Endothelial cell of umbilical vein (primary cell): ENCODE measurements at places on chromosomes 12 and 14. TPM values are rescaled to one million over a fixed set of nuclear protein-coding genes. Genes with fewer than 3 reads are reported as not detected.

DNA sequence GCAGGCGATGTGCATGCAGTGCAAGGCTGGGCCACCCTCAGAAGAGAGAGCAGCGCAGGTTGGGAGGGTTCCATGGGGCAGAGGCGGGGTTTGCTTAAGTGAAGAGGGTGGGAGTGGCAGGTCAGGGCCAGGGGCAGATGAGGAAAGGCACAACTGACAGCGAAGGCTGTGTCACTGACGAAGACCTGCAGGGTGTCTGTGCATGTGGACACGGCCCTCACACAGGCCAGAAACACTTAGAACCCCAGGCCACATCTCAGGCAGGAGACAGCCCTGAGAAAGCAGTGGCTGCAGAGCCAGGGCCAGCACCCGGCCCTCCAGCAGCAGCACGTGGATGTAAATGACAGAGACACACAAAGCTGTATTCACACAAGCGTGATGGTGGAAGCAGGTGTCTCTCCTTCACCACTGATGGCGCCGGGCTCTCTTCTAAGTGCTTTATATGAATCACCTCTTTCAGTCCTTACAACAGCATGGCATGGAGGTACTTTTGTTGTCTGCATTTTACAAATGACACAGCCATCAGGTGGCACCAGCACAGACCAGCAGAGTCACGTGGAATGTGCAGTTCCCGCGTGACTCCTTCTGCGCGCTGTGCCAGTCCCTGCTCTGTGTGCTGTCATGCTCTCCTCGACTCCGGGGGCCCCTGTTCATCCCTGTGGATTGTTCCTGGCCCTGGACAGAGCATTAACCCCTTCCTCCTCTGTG is 54.6 kb downstream of the TSPAN11 start:
- no peak for DNase-seq
- no peaks in the 10 kb centered on the region for H3K36me3 ChIP-seq
- H3K4me1 ChIP-seq, result no peaks in the 10 kb centered on the region
- H3K27me3 ChIP-seq, result no peaks in the 10 kb centered on the region
- no peak overlapping the region for H3K27ac ChIP-seq

The CLEC2A gene
- not detected in 2 replicates for total RNA-seq

The KRT78 gene
- total RNA-seq, result not detected in 2 replicates

GRCh38 chr12:77116277-77116676 is 50.9 kb upstream of the E2F7 start:
- no peak overlapping the region for H3K4me3 ChIP-seq
- peak overlapping the region; percentile 15 for H3K27ac ChIP-seq
- DNase-seq, result peak; percentile 53
- H3K4me1 ChIP-seq, result peaks cover 52% of the 10 kb centered on the region
- H3K36me3 ChIP-seq, result no peaks in the 10 kb centered on the region

DNA sequence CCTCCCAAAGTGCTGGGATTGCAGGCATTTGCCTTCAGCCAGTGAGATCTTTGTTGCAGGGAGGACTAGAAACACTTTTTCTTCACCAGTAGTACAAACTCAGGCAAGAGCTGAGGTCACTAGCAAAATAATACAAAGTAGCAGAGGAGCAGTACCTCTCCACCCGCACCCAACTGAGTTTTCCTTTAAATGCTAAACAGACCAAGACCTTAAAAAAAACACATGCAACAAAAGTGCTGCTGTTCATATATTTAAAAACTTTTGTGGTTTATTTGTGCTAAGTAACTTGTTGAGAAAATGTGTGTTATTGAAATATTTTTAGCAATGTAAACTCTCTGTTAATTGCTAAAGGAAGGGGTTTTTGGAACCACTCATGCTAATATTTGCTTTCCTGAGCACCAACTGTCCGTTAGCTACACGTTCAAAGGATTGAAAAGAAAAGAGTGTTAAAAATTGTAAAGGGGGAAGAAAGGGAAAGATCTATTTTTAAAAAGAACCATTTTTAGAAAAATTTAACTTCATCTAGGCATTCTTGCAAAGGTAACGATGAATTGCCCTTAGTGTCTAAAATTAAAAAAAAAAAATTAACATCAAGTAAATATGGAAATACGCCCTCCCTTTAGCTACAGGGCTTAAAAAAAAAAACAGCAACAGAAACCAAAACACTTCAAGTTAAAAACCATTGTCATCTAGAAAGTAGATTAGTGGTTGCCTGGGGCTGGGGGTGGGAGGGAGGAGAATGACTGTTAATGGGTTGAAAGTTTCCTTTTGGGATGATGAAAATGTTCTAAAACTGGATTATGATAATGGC is 114.0 kb upstream of the KRAS start:
- H3K27ac ChIP-seq, result no peak overlapping the region
- no peak for DNase-seq
- no peak overlapping the region for H3K4me3 ChIP-seq
- no peaks in the 10 kb centered on the region for H3K36me3 ChIP-seq

DNA sequence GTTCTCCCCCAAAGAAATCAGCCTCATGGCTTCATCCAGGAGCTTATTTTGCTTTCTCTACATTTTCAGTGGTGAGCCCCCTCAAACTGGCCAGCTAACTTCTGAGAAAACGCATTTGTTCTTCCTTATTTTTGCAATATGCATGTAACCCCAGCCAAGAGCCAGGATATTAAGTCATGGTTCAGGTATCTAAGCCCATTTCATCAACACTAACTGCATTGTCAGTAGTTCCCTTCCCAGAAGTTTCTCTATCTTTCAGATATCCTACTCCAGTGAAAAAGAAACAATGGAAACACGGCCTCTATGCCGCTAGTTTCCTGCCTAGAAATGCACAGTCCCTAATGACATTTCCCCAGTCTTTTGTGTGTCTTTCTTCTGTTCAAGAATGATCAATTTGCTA is 102.8 kb upstream of the RASSF8 start:
- H3K36me3 ChIP-seq, result no peaks in the 10 kb centered on the region
- H3K27ac ChIP-seq, result peak overlapping the region; percentile 15
- peak; percentile 92 for DNase-seq
- peaks cover 6% of the 10 kb centered on the region for H3K4me1 ChIP-seq

DNA sequence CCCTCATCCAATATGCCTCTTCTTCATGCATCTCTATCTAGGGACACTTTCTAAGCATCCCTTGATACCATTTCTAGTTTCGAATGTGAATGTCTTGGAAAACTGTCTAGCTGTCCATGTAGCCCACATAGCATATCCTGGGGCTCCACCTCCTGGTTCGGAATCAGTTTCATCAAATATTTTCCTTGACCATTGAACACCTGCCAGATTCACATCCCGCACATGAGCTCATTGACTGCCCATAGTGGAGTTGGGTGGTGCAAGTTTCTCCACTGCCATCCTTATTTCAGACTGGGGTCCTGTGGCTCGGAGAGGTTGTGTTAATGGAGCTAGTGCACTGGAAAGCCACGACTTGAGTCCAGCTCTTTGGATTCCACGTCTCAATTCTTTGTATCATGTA is 58.6 kb upstream of the TMEM263 start:
- H3K36me3 ChIP-seq, result no peaks in the 10 kb centered on the region
- no peak overlapping the region for H3K4me3 ChIP-seq
- H3K4me1 ChIP-seq, result no peaks in the 10 kb centered on the region
- peak; percentile 13 for DNase-seq
- peaks cover 8% of the 10 kb centered on the region for H3K27me3 ChIP-seq

GRCh38 chr12:53159195-53159839 is 21.2 kb upstream of the ZNF740 start:
- no peaks in the 10 kb centered on the region for H3K36me3 ChIP-seq
- H3K27me3 ChIP-seq, result no peaks in the 10 kb centered on the region
- H3K27ac ChIP-seq, result no peak overlapping the region
- H3K4me3 ChIP-seq, result no peak overlapping the region
- peak; percentile 66 for DNase-seq

DNA sequence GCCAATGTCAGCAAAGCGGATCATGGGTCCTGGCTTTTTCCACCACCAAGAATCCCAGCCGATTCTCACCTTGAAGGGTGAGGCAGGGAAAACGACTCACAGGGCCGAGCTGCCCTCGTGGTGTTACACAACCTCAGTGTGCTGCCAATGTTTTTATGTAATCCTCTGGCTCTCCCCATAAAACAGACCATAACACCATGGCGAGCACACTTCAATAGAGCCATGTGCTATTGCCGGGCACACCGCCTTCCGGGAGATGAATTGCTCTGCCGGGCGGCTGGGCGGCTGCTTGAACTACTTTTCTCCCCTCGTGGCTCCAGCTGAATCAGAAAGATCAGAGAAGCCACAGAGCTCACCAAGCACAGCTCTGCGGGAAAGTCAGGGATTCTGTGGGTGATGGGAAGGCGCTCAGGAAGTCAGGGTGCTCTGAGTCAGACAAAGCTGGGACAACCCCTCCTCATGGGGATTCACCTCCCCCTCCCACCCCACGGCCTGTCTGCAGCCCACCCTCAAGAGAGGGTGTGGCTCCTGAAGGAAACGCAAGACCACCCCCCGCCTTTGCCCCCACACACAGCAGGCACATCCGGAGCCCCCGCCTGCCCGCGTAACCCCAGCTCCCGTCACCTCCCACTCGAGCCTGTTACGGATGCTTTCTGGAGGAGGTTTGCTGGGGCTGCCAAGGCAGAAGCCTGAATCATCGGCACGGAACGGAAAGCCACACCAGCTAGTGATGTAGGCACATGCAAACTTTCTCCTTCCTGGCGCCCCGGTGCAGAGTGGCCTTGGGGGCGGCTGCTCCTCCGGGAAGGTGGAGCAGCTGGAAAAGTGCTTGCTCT is 1.8 kb downstream of the GALNT9 start:
- peaks cover 2% of the 10 kb centered on the region for H3K27me3 ChIP-seq
- no peak overlapping the region for H3K4me3 ChIP-seq
- no peak overlapping the region for H3K27ac ChIP-seq

The NELL2 gene
- total RNA-seq, result 0.49 and 0.62 TPM in 2 replicates

- H3K4me3 ChIP-seq, result no peak overlapping the region
- H3K36me3 ChIP-seq, result no peaks in the 10 kb centered on the region
- H3K4me1 ChIP-seq, result no peaks in the 10 kb centered on the region
Observed at GRCh38 chr12:131444220-131445164, 266.4 kb upstream of the SFSWAP start.

The RAB3IP gene
- total RNA-seq, result 12.1 and 13.3 TPM in 2 replicates

The CCDC177 gene
- total RNA-seq, result not detected in 2 replicates

DNA sequence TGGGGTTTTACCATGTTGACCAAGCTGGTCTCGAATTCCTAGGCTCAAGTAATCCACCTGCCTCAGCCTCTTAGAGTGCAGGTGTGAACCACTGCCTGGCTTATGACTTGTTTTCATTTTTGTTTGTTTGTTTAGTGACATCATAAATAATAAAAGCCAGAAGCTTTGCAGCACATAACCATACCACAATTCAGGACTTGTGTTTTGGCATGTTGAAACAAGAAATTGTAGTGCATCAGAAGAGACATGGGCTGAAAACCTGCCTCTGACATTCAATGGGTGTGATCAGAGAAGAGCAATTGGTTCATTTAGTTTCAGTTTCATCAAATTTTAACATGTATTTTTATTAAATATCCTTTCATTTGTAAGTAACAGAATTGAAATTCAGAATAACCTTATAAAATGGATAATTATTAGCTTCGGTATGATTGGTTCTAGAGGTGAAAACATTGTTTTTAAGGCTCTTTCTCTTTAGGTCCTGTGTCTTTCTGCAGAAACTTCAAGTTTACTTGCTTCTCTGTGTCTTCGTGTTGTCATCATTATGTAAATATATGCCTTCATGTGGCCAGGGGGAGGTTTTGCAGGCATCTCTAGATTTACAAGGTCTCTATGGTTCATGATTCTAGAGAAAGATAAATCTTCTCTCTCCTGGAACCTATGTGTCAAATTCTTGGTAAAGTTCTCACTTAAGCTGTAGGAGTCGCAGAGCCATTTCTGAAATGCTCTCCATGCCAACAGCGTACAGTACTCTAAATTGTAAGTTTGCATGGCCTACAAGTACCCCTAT is 312.0 kb downstream of the KCNC2 start:
- no peaks in the 10 kb centered on the region for H3K4me1 ChIP-seq
- no peaks in the 10 kb centered on the region for H3K27me3 ChIP-seq
- H3K27ac ChIP-seq, result no peak overlapping the region
- no peak for DNase-seq
- H3K4me3 ChIP-seq, result no peak overlapping the region

- H3K27me3 ChIP-seq, result no peaks in the 10 kb centered on the region
- H3K27ac ChIP-seq, result no peak overlapping the region
- H3K4me3 ChIP-seq, result no peak overlapping the region
- H3K4me1 ChIP-seq, result no peaks in the 10 kb centered on the region
Observed at GRCh38 chr14:28245216-28245615, 521.4 kb upstream of the FOXG1 start.

DNA sequence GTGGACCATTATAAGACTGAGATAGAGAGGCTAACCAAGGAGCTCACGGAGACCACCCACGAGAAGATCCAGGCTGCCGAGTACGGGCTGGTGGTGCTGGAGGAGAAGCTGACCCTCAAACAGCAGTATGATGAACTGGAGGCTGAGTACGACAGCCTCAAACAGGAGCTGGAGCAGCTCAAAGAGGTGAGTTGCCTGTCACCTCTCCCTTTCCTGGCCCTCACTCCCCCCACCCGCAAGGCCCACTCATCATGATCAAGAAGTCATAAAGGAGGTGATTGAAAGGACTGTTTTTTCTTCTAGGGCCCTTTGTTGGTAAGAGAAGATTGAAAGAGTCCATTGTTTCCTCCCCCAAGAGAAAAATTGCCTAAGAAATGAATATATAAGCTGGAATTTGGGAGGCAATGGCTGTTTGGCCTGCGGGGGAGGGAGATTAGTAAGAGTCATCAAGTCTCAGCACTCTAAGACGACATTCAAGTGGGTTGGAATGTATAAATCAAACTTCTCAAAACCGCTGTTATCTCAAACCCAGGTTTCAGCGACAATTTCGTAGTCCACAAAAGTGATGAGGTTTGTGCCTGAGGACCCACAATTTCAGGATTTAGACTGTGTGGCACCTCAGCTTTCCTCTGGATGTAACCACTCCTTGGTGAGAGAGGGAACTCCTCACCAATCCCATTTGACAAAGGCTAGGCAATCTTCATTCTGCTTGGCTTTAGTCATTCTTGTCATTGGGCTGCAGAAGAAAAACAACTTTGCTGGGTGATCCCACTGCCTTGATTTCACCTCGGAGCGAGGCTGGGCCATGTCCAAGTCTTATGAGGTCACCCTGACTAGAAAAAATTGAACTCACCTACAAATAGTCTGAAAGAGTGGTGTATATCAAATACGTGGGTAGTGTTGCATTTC is 966 bp downstream of the BICD1 start:
- H3K27me3 ChIP-seq, result no peaks in the 10 kb centered on the region
- peak overlapping the region; percentile 69 for H3K27ac ChIP-seq
- peaks cover 14% of the 10 kb centered on the region for H3K4me1 ChIP-seq
- peak; percentile 78 for DNase-seq

The ARMH4 gene
- 2.3 and 3.0 TPM in 2 replicates for total RNA-seq

- H3K27me3 ChIP-seq, result no peaks in the 10 kb centered on the region
- DNase-seq, result peak; percentile 19
- H3K4me3 ChIP-seq, result no peak overlapping the region
- no peaks in the 10 kb centered on the region for H3K4me1 ChIP-seq
Observed at GRCh38 chr12:5997260-5997659, 52.2 kb upstream of the ANO2 start.

The PTPRB gene
- total RNA-seq, result 150 and 151 TPM in 2 replicates

- H3K4me1 ChIP-seq, result no peaks in the 10 kb centered on the region
- no peak overlapping the region for H3K27ac ChIP-seq
- H3K36me3 ChIP-seq, result no peaks in the 10 kb centered on the region
- DNase-seq, result no peak
- no peak overlapping the region for H3K4me3 ChIP-seq
- peaks cover 3% of the 10 kb centered on the region for H3K27me3 ChIP-seq
Observed at GRCh38 chr12:64544371-64545080, 65.8 kb upstream of the RASSF3 start.
